ENCODE measurements at places on chromosomes 5 and 9. TPM values are rescaled to one million over a fixed set of nuclear protein-coding genes. Genes with fewer than 3 reads are reported as not detected.

GRCh38 chr9:127092041-127092608 is 30.3 kb downstream of the ANGPTL2 start:
- no peak for DNase-seq

DNA sequence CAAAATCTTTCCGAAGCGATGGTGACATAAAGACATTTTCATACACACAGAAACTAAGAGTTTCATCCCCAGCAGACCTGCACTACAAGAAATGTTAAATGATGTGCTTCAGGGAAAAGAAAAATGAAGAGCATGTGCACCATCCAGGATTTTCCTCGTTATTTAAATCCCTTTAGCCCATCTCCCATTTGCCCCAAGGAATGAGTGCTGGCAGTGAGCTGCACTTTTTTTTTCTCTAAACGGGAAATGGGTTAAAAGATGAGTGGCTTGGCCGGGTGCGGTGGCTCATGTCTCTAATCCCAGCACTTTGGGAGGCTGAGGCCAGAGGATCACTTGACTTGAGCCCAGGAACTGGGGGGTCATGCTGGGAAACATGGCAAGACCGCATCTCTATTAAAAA is 6.8 kb upstream of the LRRC14B start:
- DNase-seq, result no peak

DNA sequence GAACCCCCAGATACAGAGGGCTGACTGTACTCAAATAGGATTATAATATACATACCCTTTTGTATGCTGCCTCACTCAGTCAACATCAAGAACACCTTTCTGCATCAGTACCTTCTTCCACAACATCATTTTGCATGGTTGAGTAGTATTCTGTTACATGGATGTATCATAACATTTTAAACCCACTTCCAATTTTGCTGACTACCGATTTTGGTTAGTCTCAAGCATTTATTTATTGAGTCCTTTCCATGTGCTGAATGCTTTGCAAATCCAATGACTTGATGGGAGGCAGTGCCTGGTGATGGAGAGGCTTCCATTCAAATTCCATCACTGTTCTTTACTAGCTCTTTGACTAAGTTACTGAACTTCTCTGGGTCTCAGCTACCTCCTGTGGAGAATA is 182.0 kb upstream of the KLF4 start:
- DNase-seq, result no peak

- DNase-seq, result peak; percentile 73
These were observed 6.9 kb downstream of the NEURL1B start for GRCh38 chr5:172648013-172648381.

GRCh38 chr9:99936947-99937587 is 30.6 kb downstream of the STX17 start:
- DNase-seq, result no peak

- DNase-seq, result no peak
These were observed 130.3 kb downstream of the PAX5 start for GRCh38 chr9:36903541-36904435.

DNA sequence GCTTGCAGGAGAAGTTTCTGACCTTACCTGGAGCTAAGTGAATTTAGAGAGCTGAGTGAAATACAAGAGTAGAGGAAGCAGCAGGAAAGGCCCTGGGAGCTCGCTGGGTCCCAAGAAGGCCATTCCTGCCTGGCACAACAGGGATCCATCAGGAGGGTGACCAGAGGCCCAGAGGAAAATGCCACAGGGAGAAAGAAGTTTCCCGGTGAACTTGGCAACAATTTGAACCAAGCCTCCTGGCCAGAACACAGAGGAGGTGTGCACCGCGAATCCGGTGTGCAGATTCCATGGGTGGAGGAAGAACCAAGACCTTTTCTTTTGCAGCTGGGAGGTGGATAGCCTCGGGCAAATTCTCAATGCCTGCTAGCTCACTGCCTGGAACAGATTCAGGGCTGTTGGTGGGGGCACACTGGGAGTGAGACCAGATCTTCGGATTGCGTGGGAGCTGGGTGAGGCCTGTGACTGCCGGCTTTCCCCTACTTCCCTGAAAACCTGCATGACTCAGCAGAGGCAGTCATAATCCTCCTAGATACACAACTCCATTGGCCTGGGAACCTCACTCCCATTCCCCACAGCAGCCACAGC is 1850.9 kb upstream of the NUDT12 start:
- DNase-seq, result no peak

DNA sequence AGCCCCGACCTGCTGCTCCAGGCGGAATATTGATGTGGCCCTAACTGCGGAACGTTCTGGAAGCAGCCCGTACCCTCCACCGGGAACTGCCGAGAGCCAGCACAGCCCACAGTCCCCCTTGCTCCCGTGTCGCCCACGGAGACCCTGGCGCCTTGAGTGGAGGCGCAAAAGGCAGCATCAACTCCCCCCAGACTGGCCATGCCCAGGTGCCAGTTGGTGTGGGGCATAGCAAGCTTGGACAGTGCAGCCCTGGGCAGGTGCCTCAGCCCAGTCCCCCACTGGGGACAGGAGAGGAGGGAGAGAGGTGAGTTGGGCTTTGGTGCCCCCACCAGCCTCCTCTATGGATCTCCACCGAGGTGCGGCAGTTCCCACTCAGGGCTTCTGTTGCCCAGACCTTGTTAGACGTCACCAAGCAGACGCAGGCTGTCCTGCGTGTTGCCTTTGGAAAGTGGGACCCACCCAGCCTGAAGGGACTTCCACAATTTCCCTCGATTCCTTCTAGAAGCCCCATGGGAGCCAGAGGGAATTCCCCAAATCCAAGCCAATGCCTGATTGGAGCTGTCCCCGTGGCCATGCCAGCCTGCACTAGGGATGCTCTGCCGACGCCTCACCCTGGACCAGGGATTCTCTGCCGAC is 19.8 kb upstream of the NRARP start:
- DNase-seq, result no peak

DNA sequence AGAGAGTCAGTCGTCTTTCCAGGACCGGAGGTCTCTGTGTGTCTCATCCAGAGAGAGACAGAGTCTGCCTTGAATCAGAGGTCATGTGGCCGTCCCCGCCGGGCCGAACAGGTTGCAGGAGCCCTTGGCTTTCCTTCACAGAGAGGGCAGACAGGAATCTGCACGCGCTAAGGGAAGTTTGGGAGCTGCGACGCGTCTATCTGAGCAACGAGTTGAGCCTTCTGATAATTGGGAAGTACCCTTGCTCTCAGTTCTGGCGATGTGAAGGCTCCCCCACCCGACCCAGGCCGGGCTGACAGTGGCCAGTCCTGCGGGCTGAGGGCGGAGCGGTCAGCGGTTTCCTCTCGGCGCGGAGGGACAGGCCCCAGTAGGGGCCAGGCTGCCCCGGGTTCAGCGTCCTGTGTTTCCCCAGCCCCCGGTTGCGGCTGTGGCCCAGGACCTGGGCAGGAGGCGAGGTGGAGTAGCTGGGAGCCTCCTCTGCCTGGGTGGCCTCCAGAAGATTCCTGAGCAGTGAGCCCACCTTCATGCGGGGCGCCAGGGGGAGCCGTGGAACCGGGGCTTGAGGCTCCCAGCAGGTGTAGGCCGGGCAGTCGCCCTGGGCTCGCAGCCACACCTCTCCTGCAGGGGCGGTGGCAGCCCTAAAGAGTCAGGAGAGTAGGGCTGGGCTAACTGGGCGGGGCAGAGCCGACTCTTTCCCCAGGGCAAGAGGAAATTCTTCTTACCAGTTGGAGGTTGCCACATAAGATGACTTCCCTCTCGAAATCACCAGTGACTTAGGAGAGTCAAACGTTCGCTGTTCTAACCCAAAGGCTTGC is 13.9 kb downstream of the NR2F1 start:
- DNase-seq, result peak; percentile 33

DNA sequence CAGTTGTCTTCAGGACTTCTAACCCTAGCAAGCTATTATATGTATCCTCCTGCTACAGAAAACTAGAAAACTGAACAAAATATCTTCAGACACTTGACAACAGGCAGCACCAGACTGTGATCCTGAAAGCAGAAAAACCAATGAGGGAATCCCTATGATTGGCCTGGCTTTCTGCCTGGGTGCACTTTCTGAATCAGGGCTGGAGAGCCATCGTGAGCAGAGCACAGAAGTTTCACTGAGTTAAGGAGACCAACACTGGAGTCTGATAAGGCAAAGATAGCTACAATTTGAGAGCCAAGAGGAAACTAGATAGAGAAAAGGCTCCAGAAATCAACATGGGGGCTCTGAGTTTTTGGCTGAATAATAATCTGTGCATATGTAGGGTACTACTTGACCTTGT is 106.5 kb downstream of the FANCC start:
- DNase-seq, result no peak

DNA sequence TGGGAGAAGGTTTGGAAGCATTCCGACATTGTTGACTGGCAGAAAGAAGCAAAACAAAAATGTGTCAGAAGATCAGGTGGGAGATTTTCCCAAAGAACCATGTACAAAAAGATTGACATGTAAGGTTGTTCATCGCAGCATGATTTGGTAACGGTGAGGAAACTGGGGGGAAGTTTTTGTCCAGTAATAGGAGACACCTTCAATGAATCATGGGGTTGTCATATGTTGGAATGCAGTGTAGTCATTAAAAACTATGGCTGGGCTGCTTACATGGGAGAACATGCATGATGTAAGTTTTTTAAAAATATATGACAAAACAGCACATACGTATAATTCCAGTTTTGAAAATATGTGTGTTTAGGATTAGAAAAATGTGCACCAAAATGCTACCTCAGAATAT is 50.5 kb downstream of the HSD17B3 start:
- DNase-seq, result no peak

DNA sequence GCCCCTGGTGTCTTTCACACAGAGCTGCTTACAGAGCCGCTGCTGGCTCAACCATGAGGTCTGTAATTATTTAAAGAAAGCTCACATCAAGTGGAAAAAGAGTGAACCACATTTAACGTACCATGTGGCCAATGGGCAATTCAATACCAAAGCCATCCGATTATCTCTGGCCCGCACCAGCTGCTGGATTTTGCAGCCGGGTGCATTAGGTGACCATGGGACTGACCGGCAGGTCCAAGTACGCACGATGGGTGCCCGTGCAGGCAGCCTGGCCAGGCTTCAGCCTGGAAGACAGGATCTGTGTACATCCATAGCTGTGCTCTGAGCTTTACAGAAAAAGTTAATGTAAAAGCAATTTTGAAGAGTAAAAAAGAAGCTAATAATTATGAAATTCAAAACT is 20.5 kb downstream of the PPARGC1B start:
- no peak for DNase-seq

GRCh38 chr9:76717176-76717575 is 47.1 kb upstream of the PCA3 start:
- no peak for DNase-seq

DNA sequence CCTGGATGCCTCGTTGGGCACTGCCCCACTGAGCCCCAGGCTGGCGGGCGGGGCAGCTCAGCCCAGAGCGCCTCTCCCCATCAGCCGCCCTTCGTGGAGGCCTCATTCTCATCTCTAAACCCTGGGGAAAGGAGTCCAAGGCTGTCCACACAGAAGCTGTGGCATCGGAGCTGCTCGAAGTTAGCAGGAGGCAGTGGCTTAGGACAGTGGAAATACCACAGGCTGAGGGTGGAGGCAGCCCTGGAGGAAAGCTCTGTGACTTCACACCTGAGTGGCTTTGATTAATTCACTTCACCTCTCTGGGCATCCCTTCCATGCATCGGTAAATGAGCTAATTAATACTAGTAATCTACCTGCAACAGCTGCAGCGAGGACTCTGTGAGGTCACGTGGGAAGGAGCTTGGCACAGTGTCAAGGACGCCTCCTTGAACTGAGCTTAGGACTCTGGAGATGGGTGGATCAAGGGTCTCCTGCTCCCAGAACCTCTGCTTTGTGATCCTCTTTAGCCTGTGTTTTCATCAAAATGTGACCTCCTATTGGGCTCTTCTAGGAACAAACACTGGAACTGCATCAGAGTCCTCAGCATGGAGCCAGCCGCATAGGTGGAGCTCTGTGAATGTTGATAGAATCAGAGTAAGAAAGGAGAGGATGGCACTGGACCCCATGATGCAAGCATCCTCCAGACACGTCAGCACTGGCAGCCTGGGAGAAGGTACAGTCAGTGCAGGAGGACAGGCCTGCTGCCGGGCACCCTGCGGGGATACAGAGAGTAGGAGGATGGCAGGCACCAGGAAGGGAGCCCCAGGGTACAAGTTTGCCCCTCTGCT is 842 bp upstream of the ANGPTL2 start:
- DNase-seq, result no peak

DNA sequence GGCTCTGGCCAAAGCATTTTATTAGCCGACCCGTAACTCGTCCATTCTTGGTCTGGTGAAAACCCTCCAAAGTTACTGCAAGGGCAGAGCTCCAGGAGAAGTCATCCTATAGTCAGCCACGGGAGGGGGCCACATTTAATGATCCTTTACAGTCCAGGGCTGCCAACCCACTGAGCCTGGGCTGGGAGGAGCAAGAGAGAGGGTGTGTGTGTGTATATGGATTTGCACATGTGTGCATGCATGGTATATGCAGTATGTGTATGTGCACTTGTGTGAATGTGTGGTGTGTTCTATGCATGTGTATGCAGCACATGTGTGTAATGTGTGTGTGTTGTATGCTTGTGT is 4.2 kb upstream of the RASGEF1C start:
- DNase-seq, result no peak

DNA sequence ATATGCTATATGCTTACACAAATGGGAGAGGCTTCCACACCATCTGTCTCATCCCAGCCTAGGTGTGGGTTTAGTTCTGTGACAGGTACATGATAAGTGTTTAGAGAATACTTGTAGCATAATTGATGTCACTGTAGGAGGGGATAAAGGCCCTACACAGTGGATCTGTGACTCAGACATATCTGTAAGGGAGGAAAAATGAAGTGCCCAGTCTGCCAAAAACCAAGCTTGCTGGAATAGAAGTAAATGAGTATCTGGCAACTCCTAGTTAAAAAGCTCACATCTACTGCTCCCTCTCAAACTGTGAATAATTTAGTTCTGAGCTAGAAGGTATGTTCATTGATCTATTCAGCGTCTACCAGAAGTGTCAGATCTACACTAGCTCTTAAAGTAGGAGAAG is 38.9 kb upstream of the FAM174A start:
- no peak for DNase-seq

- no peak for DNase-seq
These were observed 384 bp upstream of the DMXL1 start for GRCh38 chr5:119070578-119070827.

The COL15A1 gene
- 19.7 TPM for polyA plus RNA-seq

The GKAP1 gene
- polyA plus RNA-seq, result 15.4 TPM

The NRG2 gene
- 1.1 TPM for polyA plus RNA-seq
